ENCODE measurements at places on chromosomes 1 and 21.

DNA sequence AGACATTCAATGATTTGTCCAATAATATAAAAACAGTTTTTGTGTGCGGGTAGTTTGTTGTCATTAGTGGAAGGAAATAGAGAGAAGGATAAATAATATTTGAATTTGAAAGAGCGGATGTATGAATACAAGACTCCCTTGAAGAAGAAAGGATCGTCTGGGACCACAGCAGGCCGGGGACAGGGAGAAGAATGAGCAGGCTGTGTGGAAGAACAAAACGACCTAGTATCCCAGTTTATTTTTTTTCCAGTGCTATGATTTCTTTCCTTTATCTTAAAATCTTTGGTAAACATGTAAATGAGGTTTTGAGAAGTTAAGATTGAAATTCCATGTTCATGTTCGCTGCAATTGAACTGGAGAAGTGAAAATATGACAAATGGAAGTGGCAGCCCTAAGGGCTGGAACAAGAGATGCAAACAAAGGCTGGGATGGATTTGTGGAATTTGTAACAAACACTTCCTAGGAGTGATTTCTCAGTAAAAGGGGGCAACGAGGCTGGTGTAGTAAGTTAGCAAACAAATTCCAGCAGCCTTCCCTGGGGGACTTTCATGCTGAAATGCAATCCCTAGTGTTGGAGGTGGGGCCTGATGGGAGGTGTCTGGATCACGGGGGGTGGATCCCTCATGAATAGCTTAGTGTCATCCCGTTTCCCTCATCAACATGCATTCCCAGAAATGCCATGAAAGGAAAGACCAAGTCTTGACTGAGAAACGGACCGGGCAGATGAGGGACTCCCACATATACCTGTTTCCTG is 10.2 kb upstream of the IFI16 start:
- DNase-seq, result no peak

- DNase-seq, result no peak
These were observed 38.7 kb downstream of the ZBTB40 start for GRCh38 chr1:22490309-22490708.

GRCh38 chr1:230753586-230754251 is 6.5 kb downstream of the CAPN9 start:
- DNase-seq, result no peak

- no peak for DNase-seq
These were observed 30.7 kb upstream of the NLRP3 start for GRCh38 chr1:247385283-247385682.

- DNase-seq, result no peak
These were observed 1018.8 kb downstream of the AMY1C start for GRCh38 chr1:104768466-104768865.

DNA sequence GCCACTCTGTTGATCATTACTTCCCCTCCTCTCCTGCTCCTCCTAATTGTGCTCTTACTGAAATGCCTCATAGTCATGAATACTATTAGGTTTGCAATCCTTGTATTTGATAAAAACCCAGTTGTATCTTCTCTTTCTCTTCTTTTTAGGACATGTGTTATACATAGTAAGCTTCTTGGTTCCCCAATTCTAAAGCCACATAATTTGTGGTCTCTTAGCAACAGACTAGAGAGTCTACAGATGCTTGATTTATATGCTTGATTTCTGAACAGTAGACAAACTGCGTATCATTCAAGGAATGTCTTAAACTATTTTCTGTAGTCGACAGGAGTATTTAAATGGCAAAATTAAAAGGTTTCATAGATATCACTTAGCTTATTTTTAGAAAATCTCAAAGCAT is 1598.9 kb downstream of the PLA2G4A start:
- no peak for DNase-seq

DNA sequence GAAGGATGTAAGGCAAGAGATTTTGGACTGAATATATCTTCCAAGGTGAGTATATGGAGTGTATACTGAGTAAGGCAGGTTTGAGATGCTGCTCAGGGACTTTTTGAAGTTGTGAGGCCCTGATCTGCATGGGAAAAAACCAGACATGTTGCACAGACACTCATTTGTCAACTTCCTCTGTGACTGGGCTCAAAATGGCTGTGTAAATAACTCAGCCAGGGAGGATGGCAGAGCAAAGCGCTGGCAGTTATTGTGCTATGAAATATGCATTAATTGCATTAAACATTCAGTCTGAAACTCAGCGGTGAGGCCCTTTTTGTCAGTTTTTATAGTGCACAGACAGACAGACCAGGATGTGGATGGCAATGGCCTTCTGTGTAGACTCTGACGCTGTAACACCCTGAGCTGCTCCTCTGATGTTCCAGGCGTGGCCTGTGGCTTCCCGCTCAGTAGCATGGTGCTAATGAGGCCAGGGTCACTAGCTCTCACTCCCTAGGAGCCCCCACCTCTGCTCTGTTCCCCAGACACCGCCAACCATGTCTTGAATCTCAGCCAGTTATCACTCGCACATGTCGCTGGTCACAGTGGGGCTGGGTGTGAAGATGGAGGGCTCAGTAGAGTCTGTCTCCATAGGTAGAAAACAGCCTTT is 307.0 kb upstream of the PROX1 start:
- no peak for DNase-seq

GRCh38 chr1:54651608-54652007 is 10.0 kb downstream of the MROH7 start:
- DNase-seq, result no peak

GRCh38 chr1:87243573-87243972 is 85.1 kb upstream of the LMO4 start:
- no peak for DNase-seq

GRCh38 chr1:161501234-161501633 is 4.0 kb upstream of the FCGR2A start:
- DNase-seq, result no peak

- DNase-seq, result no peak
These were observed 3.6 kb downstream of the PERM1 start for GRCh38 chr1:978069-978834.

Measured in stimulated activated CD8-positive, alpha-beta memory T cell treated with anti-CD3 and anti-CD28 coated beads, Interleukin-7, amount 100 ng/mL, for 48 hours (primary cell).